Trophoblast cell (in vitro differentiated cells and primary cell): ENCODE measurements at places on chromosomes 16 and 17.

GRCh38 chr17:57849163-57849873 is 526 bp downstream of the MRPS23 start:
- no peak for DNase-seq

DNA sequence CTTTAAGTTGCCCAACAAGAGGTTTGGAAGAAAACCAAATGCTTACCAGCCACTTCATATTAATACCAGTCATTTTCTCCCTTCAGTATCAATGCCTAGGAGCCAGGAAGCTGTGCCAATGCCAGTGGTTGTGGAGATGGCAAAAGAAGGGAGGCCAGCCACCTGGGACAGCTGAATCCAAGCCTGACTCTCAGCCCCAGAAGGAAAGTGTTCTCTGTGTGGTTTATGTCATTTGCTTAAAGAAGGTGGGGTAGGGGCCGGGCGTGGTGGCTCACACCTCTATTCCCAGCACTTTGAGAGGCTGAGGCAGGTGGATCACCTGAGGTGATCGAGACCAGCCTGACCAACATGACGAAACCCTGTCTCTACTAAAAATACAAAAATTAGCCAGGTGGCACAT is 13.4 kb downstream of the C17orf78 start:
- no peak for DNase-seq

GRCh38 chr16:53745086-53745485 is 41.1 kb downstream of the FTO start:
- peak; percentile 35 for DNase-seq

DNA sequence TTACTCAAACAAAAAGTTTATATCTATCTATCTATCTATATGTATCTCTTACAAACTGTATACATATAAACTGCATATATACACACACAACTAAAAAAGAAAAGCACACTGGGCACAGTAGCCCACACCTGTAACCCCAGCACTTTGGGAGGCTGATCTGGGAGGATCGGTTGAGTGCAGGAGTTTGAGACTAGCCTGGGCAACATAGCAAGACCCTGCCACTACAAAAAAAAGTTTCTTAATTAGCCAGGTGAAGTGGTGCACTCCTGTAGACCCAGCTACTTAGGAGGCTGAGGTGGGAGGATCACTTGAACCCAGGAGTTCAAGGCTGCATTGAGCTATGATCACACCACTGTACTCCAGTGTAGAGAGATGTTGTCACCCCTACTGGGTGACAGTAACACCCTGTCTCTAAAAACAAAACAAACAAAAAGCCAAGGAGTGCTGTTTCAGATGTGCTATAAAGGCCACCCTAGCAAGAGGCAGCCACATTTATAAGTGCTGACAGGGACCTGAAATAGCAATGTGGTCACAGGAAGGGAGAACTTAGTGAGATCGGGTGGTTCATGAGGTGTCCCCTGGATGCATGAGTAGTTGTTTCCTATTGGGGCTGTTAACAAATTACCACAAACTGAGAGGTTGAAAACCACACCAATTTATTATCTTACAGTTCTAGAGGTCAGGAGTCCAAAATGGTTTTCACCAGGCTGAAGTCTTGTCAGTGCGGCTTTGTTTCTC is 4.8 kb downstream of the CD2BP2 start:
- no peak for DNase-seq

GRCh38 chr16:83110269-83110668 is 483.5 kb downstream of the CDH13 start:
- DNase-seq, result no peak
